ENCODE measurements at places on chromosomes 2 and 18.

DNA sequence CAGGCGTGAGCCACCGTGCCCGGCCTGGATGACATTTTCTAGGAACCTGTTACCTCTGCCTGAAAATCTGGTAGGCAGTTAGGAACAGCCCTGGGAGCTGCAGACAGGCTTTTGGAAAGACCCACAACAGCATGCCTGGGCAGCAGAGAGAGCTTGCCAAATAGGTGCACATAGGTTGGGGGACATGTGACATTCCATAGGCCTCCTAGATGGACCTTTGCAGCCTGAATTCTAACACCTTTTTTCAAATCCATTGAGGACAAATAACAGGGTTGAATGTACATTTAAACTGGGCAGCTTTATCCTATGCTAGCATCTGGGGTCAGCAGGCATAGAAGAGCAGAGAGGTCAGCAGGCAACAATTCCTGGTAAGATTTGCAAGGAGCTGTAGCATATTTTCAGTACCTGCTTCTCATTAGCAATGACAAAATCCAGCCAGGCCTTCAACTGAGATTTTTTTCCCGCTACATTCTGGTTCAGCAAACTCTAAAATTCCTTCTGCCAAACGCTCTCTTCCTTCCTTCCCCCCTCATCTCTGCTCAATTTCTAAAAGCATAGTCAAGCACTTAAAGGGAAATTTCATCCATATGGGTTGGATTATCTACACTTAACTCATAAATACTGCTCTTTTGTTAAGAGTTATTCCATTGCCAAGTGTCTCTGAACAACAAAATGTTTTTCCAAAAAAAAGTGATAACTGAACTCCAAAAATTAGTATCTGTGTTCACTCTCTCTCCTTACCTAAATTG lies 75.2 kb downstream of the SOWAHC start:
- no peak for DNase-seq

- DNase-seq, result no peak
These were observed 1.2 kb upstream of the SERPINB13 start for GRCh38 chr18:63585988-63586387.

- DNase-seq, result no peak
These were observed 114.3 kb downstream of the CACNB4 start for GRCh38 chr2:151984424-151985083.

DNA sequence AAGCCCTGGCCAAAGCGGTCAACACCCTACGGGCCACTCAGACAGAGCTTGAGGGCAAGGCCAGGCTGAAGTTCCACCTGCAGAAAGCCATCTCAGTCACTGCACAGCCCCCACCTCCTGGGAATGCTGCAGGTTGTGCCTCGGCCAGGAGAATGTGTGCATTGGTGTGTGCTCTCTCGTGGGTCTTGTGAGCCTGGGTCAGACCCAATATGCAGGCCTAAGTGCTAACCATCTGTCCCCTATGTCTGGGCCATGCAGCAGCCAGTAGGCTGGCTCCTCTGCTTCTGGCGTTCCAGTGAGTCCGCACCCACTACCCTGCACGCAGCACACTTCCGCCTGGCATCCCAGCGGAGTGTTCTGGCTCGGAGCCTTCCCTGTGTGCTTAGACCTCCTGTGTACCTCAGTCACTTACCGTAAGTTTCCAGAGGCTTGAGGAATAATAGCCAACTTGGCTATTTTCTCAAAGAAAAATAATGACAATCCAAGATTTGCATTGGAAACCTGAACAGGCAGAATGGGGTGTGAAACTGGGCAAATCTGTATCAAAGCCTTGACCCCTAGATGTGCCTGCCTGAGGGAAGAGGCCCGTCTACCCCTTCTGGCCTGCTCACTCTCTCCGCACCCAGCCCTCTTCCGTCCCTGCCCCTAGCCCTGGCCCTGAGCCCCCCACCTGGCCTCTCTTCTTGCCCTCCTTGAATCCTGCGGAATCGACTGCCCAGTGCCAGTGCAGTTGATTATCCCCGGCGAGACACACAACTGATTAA lies 7.2 kb downstream of the SIX3 start:
- no peak for DNase-seq

GRCh38 chr2:207223051-207223450 lies 57.3 kb upstream of the KLF7 start:
- no peak for DNase-seq

DNA sequence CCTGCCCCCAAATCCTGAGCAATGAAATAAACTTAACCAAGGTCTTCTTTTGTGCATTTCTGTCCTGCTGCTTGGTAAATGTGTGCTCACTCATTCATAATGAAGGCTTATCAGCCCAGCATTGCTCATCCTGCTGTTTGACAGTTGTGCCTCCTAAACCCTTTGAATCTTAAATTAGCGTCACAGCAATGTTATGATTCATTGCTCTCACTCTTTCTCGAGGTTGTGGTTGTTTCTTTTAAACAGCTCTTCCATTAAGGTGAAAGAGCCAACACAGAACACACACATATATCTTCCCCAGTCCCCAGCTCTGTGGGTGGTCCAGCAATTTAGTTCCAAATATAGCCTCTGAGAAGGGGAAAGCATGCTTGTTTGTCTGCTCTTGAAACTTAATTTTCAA lies 84.0 kb downstream of the EVA1A start:
- DNase-seq, result no peak

- peak; percentile 38 for DNase-seq
These were observed 36.8 kb upstream of the PLEKHM3 start for GRCh38 chr2:208062113-208062512.

GRCh38 chr18:77123320-77124231 lies 9.0 kb downstream of the MBP start:
- no peak for DNase-seq

DNA sequence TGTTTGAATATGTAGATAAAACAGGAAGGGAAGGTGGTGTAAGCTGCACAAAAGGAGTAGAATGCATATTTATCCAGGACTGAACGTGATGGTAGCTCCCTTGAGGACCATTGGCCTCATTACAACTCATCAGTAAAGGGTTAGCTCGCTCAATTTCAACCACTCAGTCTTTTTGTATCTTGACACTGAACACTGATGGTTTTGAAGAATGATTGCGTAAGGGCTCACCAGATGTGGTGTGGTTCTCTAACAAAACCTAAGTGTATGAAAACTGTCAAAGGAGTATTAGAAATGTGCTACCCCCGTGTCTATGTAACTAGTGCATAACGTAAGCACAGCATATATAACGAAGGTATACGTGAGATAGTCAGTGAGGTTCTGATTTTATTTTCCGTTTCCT lies 272.4 kb upstream of the THSD7B start:
- no peak for DNase-seq

GRCh38 chr2:240405684-240406313 lies 29.7 kb upstream of the GPC1 start:
- DNase-seq, result no peak

DNA sequence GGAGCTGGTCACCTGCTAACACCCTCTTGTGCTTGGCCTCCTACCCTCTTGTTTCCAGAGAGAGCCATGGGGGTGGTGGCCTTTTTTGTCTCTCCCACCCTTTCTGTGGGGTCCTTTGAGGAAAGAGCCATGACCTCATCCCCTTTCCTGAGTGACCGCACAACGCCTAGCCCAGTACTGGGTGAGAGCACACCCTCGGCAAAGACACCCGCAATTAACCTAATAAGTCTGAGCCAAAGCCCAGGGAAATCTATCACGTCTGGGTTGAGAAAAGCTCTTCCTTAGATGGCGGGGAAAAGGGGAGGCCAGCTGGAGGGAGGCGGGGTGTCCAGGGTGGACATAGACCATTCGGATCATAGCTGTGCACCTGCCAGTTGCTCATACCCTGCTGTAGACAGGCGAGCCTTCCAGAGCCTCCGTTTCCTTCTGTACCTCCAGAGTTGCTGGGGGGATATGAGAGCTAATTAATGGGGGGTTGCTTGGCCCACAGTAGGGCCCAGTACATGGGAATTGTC lies 93.7 kb upstream of the MCFD2 start:
- no peak for DNase-seq
